ENCODE measurements at places on chromosomes 4 and X. TPM values are rescaled to one million over a fixed set of nuclear protein-coding genes. Genes with fewer than 3 reads are reported as not detected.
A peak's percentile ranks its signal among the peaks of the same experiment; 100 is the strongest.

GRCh38 chr4:159445692-159446091 is 342.8 kb downstream of the RAPGEF2 start:
- DNase-seq = no peak

IGSF1 gene
- total RNA-seq = 69.3 TPM

- DNase-seq = no peak
Observed at GRCh38 chr4:41192136-41192535, 22.2 kb downstream of the APBB2 start.

NPY2R gene
- 0.41 TPM for total RNA-seq

NDST4 gene
- 1.3 TPM for total RNA-seq

- DNase-seq = no peak
Observed at GRCh38 chr4:15779809-15780208, 1.7 kb downstream of the CD38 start.

DNA sequence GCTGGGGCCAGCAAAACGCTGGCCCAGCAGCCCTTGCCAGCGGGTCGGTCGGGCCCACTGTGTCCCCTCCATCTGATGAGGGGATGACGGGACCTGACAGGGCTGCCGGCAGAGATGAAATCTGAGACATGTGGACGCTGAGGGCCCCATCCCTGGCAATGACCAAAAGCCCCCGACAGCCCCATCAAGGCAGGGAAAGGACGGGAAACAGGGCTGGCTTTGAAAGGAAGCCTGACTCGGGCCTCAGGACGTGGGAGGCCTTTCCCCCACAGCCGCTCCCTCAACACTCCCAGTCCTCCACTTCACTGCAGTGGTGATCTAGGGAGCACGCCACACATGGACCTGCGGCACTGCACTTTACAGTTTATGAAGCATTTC is 202.4 kb downstream of the AFAP1 start:
- no peak for DNase-seq

PCDH7 gene
- total RNA-seq = 65.0 TPM

DNA sequence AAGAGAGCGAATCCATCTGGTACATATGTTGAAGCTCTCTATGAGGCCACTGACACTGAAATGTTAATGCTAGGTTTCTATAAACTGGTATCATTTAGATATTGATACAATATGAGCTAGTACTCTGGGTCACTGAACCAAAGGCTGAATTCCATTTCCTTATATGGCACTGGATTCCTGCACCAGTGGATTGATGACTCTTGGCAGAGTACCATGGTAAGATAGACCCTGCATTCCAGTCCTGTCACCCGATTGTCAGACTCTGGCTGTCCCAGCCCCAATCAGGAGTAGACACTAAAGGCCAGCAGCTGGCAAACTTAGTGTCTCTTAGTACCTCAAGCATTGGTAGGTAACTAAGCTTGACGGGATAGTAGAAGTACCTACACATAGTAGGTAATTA is 44.0 kb upstream of the EOLA2 start:
- DNase-seq = no peak

DMP1 gene
- total RNA-seq = not detected

SYN1 gene
- 0.41 TPM for total RNA-seq

GRCh38 chrX:40174001-40174853 is 76.5 kb upstream of the BCOR start:
- peak; percentile 71 for DNase-seq

- DNase-seq = no peak
Observed at GRCh38 chrX:102765809-102766208, 45.3 kb downstream of the GPRASP3 start.

EGF gene
- 16.9 TPM for total RNA-seq

CXCL5 gene
- total RNA-seq = 0.72 TPM

DNA sequence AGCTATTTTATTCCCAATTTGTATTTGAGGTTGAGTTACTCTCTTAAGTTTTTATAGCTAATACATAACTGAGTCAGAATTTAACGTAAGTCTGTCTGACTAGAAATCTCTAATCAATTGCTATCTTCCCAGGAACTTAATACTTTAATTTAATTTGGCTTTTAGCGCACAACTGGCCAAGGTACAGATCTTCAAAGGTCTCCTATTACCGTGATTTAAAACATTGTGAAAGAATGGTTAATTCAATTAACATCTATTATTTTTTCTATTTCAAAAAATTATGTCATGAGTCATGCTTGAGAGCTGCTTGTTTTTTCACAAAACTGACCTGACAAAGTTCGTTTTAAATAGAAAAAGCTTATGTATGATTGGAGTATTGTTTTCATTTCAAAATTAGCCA is 22.0 kb upstream of the PLA2G12A start:
- no peak for DNase-seq

DNA sequence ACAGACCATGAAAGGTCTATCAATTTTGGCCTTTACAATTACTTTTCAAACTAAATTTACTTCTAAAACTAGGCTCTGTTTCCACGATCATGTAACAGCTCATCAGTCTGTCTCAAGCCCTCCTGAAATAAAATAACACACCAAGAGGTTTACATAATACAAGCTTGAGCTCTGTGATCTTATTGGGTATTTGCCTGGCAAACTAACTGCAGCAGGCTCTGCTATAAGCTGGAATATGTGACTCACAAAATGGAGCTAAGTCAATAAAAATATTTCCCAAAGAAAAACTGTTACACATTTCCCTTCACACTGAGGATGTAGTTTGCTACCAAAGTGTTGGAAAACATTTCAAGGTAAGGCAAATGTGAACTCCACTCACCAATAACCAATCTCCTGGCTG is 94.7 kb upstream of the GPM6B start:
- no peak for DNase-seq

MTMR8 gene
- total RNA-seq = 3.5 TPM

All from tongue (tissue), 3 donors.